ENCODE measurements at places on chromosomes 12 and 14.

GRCh38 chr14:56216626-56217379, 98.6 kb downstream of the PELI2 start:
- DNase-seq, result no peak

GRCh38 chr12:94621662-94622359, 28.5 kb downstream of the TMCC3 start:
- DNase-seq, result no peak

GRCh38 chr12:124939079-124939420, 24.6 kb upstream of the UBC start:
- DNase-seq, result peak; percentile 54

- no peak for DNase-seq
Observed at GRCh38 chr12:116099652-116100432, 177.7 kb downstream of the MED13L start.

DNA sequence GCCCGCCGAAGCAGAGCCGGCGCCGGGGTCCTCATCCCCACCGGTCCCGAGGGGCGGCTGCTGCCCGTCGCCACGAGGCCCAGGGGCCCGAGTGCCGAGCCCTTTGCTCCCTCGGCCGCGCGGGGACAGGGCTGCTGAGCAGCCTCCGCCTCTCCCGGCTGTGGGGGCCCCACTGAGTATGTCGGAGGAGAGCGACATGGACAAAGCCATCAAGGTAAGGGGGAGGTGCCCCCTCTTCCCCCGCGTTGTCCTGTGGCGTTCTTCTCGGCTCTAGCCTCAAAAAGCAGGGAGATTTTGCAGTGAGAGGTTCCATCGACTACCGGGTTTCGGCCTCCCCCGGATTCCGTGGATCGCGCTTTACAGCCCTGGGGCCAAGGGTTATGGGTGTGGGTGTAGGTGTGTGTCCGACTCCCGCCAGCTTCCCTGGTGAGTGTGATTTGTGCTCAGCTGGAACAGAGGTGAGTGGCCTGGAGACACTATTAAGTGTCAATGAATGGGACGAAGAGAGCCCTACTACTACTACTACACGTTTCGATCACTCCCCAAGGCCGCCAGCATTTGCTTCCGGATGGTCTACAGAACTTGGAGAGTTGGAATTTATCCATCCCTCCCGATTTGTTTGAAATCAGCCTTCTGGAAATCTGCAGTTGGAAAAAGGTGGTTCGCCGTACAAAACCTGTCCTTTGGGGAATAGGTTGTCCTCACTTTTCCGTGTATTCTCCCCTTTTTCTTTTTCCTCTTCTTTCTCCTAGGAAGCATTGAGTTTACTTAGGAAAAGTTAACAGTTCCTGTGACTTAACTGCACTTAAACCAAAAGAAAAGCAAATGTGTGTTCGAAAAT, 748 bp downstream of the MAPKAPK5 start:
- DNase-seq, result peak; percentile 26

DNA sequence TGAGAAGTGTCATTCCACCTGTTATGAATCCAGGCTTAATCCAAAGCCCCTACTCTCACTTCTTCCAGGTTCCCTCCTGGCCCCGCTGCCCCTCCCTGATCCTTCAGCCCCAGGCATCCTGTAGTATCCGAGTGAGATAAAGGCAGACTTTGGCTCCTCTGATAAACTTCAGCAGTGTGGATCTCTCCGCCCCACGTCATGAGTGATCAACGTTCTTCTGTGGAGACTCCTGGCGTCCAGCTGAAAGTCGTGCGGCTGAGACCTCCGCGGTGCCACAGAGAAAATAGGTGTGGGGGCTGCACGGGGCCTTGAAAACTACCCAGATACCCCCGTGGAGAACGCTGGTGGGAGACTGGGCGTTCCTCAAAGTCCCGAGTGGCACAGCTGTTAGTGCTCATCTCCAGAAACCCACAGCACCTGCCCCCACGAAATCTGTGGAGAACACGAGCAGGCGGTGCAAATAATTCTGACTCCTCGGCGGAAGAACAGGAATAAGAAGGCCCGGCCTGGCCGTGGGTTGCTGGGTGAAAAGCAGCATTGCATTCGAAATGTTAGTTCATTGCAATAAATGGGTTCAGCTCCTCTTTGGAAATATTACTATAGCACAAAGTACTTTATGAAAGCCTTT, 180.0 kb upstream of the RGS6 start:
- no peak for DNase-seq
